NCI-H2107 (cell line): ENCODE measurements at places on chromosomes 5 and 9.

- no peak for DNase-seq
Measured at GRCh38 chr5:72290356-72291133, 29.5 kb downstream of the MRPS27 start.

DNA sequence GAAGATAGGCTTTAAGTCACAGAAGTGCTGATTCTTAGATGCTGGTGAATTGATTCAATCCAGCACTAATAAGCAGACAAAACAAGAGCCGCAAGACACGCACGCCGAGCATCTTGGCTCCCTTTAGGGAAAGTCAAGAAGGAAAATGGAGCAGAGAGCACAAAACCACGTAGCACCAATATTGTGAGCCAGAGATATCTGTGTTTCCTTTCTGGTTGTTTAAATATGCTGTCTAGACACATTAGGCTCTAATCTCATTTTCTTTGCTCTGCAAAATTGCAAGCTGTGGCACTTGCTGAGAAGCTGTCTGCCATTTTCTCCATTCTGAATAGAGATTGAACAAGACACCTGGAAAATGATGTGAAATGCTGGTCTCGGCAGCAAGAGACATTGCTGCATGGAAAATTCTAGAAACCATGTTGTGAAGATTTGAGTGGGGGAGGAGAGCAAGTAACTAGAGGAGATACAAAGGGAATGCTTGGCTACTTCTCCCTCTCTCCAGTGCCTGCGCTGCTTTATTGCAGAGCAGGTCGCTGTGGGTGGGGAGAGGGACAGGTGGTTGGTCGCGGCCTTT is 336.3 kb downstream of the MED10 start:
- DNase-seq: no peak

DNA sequence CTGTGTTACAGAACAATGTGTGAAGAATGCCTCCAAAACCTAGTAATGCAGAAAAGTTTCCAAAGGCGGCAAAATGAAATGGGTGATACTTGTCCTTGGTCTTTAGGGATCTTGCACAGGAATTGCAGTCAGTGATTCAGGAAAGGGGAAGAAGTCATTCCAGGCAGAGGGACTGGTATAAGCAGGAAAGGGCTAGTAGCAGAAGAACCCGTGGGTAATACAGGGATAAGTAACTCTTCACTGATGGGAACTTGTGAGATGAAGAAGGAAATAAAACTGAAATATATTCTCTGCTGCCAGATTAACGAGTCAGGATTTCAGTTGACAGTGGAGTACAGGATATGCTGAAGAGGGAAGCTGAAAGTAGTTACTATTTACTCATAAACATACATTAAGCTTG is 1.2 kb downstream of the SRFBP1 start:
- no peak for DNase-seq

- no peak for DNase-seq
Measured at GRCh38 chr5:124880903-124881697, 134.7 kb upstream of the ZNF608 start.

DNA sequence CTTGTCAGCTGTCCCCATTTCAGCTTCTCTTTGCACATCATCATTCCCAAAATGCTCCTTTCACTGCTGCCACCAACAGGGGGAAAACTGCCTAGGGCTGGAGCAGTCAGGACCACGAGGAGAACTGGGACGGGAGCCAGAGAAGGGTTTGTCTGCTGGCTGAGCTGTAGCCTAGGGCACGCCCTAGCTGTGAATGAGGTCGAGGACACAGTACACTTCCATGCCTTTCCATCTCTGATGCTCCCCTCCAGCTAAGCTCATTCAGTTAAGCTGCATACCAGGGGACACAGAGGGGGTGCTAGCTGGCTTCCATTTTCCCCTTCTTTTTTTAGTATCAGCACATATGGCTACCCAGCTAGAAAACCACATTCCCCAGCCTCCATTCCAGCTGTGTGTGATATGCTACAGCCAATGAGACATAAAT is 64.7 kb downstream of the STK10 start:
- no peak for DNase-seq
